Left kidney (tissue), 8 donors: ENCODE measurements at places on chromosomes 6 and 20. TPM values are rescaled to one million over a fixed set of nuclear protein-coding genes. Genes with fewer than 3 reads are reported as not detected.

EDN1 gene
- 3.8 TPM for polyA plus RNA-seq

GRIK2 gene
- polyA plus RNA-seq, result 16.5 TPM

DNA sequence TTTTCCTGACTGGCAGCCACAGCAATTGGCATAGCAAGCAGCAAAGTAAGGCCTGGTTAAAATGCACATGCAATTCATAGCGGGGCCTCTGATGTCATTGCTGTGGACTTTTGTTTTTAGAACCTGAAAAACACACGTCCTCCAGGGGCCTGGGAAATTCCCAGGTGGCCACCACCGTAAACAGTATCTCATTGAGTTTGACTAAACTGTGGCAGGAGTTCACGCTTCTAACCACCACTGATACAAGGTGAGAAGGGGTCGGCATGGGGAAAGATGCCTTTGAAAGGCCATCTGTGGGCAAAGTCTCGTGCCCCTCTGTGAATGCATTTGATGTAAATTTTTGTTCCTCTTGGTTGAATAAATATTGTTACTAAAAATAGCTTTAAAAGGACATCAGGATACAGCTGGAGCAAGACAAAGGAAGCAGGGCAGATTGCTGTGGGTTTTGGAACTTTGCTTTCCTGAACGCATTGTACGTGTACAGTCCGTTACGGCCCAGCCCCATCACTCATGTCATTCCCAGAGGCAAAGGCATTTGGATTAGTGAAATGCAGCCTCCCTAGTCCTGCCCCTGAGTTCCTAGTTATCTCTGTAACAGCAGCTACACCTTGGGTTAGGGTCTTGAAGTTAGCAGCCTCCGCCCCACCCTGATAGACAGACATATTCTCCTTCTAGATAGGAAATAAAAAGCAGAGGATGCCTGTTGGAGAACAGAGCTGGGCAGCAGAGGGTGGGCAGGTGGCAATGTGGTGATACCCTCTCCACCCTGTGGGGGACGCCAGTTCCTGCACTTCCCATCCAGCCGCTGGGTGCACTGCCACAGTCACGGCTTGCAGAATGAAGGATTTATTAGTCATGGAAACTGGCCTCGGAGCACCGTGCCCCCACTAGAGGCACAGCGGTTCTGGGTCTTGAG lies 80.3 kb downstream of the ZDHHC14 start:
- DNase-seq, result no peak

GRCh38 chr6:155549028-155549798 lies 93.6 kb upstream of the NOX3 start:
- DNase-seq, result no peak

- DNase-seq, result no peak
These were observed 18.8 kb downstream of the ZNF292 start for GRCh38 chr6:87174078-87174579.

DNA sequence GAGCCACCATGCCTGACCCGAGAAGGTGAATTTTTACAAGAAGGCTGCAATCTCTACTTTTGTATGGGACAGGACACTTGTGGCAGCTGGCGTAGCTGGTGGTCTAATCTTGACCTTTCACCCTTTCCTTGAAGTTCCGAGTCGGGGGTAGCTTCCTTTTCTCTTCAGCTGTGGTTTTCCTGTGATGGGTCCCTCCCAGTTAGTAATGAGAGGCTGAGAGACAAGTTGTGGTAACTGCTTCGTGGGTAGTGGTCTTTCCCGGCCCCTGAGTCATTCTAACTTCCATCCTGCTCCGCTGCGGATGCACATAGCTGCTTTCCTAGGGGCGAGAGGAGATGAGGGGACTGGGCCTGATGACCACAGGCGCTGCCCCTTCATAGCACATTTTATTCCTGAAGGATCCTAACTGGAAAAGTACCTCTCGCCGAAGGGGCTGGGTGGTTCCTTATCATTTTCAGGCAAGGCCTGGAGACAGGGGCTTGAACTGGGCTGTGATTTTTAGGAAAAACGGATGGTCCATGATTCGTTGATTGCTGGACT lies 3.1 kb downstream of the SYNJ2 start:
- DNase-seq, result no peak

DNA sequence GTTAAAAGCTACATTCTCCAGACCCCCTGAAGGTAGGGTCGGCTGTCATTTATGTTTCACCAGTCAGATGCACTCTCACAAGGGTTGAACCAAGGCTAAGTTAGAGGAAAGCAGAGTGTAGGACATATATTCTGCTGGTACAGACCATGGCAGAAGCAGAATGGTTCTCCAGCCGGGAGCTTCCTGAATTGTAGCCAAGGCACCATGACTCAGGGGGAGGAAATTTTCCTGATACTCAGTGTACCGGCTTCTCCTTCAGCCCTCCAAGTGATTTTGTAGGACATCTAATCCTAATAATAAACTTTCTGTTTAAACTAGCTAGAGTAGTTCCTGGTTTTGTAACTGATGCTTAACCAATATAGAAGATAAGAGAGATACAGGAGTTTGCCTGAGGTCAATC lies 14.2 kb upstream of the SLPI start:
- DNase-seq, result no peak
